ENCODE measurements at places on chromosomes 11 and 22. TPM values are rescaled to one million over a fixed set of nuclear protein-coding genes. Genes with fewer than 3 reads are reported as not detected.

DNA sequence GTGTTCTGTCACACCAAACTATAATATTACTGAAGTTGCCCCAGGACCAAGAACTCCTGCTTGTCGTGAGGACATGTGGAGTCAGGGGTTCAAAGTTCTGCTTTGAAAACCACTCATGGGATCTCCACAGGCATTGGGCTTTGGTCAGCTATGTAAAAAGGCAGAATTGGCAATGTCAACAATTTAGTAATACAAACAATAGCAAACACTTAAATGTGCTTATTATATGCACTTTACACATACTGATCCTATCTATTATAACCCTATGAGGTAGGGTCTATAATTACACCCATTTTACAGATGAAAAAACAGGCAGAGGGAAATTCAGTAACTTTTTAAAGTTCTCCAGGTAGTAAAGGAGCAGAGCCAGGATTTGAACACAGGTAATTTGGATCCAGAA, 94.6 kb downstream of the CCDC83 start:
- no peak for DNase-seq
- H3K4me3 ChIP-seq = no peak overlapping the region
- H3K4me1 ChIP-seq = no peaks in the 10 kb centered on the region
- no peaks in the 10 kb centered on the region for H3K36me3 ChIP-seq

DNA sequence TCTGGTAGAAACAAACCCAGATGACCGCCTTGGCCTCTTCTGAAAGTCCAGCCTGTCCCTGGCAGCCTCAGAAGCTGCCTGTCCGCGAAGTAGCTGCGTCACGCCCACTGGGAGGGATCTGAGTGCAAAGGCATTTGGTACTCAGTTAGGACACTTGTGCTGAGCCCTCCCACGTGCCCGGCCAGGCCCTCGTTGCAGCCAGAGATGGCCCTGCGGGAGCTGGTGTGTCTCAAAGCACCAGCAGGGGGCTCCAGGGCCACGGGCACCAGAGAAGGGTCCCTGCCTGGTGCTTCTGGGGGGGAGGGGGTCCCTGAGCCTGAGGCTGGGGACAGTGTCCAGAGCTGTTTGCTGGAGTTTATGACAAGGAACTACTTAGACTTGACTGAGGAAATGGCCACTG, 5.8 kb downstream of the SELENOO start:
- H3K4me1 ChIP-seq = peaks cover 11% of the 10 kb centered on the region
- H3K36me3 ChIP-seq = peaks cover 12% of the 10 kb centered on the region
- no peaks in the 10 kb centered on the region for H3K27me3 ChIP-seq
- no peak overlapping the region for H3K4me3 ChIP-seq

GRCh38 chr22:38049812-38050619, 7.2 kb upstream of the PICK1 start:
- H3K27me3 ChIP-seq = no peaks in the 10 kb centered on the region
- no peaks in the 10 kb centered on the region for H3K36me3 ChIP-seq
- no peak overlapping the region for H3K27ac ChIP-seq
- DNase-seq = no peak
- no peaks in the 10 kb centered on the region for H3K4me1 ChIP-seq

DNA sequence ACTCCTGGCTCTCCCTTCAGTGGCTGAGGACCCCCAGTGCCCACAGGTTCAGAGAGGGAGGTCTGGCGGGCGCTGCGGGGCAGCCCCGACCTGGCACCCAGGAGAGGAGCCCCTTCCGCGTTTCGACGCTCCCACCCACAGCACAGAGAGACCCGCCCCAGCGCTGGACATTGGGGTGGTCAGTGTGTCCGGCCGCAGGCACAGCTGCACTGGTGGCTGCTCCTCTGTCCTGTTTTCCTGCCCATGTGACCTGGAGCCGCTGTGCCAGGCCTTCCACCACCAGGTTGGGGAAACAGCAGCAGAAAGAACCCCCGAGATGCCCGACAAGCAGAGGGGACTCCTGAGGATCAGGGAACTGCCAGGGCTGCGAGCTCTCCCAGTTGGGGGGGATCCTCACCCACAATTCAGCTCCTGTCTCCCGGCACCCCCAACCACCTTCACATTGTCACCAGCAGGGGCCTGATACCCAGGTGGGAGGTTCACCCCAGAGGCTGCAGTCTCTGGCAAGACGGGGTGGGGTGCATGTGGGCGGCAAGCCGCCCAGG, 13.6 kb downstream of the KRTAP5-5 start:
- no peak overlapping the region for H3K27ac ChIP-seq
- H3K4me3 ChIP-seq = no peak overlapping the region
- no peaks in the 10 kb centered on the region for H3K4me1 ChIP-seq
- H3K36me3 ChIP-seq = no peaks in the 10 kb centered on the region
- no peaks in the 10 kb centered on the region for H3K27me3 ChIP-seq

The PYGM gene
- 2.2 TPM for total RNA-seq

The SNX32 gene
- total RNA-seq = 2.8 TPM

- no peaks in the 10 kb centered on the region for H3K27me3 ChIP-seq
- no peak overlapping the region for H3K4me3 ChIP-seq
- no peaks in the 10 kb centered on the region for H3K36me3 ChIP-seq
- no peak overlapping the region for H3K27ac ChIP-seq
- peaks cover 11% of the 10 kb centered on the region for H3K4me1 ChIP-seq
These were observed 128.0 kb downstream of the RBFOX2 start for GRCh38 chr22:35900483-35901168.
